ENCODE measurements at places on chromosomes 7 and 10.

DNA sequence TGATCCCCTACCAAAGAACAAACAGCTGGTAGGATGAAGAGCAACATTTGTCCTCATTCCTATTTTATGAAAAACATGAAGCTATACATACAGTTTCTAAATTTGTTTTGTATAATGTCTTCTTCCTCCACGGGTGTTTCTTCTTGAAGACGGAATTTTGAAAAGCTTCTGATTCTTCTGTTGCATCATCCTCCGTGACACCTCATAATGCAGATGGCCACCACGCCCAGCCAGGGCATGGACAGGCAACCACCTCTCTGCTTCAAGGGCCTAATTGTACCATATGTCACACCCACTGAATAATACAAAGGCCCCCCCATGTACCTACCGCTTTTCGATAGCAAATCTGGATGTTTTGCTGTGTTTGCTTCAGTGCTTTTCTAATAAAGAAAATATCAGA lies at the start of gene SUN3:
Gene SUN3, minus strand, starts transcription at position 170 of the 400 bp plus-strand sequence. Its CDS starts 169 bp downstream, at position 1.
- DNase-seq: no peak

GRCh38 chr10:31867646-31868045 lies 61.0 kb downstream of the ARHGAP12 start:
- DNase-seq: no peak

- DNase-seq: no peak
Measured at GRCh38 chr7:23121165-23121564, 15.6 kb downstream of the KLHL7 start.

DNA sequence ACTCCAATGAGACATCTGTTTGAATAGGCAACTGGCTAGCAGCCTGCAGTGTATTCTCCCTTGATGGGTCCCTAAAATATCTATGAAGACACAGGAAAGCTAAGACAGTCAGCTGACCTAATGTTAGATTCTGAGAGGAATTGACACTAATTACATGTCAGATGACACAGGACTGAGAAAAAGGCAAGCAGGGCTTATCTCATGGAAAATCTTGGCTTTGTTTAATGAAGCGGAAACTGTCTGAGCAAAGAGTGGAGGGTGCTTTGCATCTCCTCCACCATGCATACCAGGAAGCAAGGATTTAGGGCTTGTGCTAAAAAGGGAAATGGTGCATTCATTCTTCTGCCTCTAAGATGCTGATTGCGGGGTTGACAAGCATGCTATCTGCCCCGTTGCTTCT lies 135.5 kb upstream of the GLI3 start:
- DNase-seq: no peak

DNA sequence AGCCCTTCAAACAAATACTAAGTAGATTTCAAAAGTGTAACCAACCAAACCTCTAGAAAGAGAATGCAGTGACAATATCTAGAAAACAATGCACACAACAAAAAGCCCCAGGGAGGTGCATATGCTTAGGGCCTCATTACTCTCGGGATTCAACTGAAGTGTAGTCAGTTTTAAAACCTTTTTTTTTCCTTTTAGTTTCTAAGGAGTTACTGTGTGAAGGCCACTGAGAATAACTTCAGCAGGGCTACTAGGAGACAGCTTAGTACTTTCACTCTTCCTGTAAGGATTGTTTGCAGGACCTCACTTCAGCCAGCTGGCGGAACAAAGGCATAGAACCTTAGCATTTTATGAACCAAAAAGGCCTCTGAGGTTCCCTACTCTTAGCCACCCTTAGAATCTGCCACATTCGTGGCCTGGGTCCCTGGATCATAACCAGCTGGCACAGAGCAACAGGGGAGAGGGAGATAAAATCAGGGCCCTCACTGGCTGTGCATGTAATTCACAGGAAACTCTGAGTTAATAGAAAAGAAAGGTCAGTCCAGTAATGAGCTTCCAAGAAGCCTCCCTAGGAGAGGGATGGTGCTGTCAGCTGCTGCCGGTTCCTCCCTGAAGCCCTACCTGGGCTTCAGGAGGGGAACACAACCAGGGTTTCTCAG lies 3.6 kb downstream of the VOPP1 start:
- no peak for DNase-seq

DNA sequence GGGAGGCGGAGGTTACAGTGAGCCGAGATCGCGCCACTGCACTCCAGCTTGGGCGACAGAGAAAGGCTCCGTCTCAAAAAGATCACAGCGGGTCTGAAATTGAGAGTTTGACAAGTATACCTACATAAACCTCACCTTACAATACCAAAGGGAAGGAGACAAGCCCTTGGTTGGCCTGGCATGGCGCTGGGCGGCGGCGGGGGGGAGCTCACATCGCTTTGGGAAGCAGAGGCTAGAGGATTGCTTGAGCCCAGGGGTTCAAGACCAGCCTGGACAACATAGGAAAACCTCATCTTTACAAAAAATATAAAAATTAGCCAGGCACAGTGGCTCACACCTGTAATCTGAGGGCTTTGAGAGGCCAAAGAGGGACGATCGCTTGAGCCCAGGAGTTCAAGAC lies 1.1 kb upstream of the ARPC1A start:
- no peak for DNase-seq

- no peak for DNase-seq
Measured at GRCh38 chr10:116620423-116621400, at the start of gene PNLIPRP2. Gene PNLIPRP2 (plus strand): TSS chr10:116620953.

GRCh38 chr7:151688236-151688780 lies 168.6 kb upstream of the RHEB start:
- no peak for DNase-seq

GRCh38 chr7:156889089-156889488 lies 3.9 kb downstream of the LMBR1 start:
- no peak for DNase-seq

DNA sequence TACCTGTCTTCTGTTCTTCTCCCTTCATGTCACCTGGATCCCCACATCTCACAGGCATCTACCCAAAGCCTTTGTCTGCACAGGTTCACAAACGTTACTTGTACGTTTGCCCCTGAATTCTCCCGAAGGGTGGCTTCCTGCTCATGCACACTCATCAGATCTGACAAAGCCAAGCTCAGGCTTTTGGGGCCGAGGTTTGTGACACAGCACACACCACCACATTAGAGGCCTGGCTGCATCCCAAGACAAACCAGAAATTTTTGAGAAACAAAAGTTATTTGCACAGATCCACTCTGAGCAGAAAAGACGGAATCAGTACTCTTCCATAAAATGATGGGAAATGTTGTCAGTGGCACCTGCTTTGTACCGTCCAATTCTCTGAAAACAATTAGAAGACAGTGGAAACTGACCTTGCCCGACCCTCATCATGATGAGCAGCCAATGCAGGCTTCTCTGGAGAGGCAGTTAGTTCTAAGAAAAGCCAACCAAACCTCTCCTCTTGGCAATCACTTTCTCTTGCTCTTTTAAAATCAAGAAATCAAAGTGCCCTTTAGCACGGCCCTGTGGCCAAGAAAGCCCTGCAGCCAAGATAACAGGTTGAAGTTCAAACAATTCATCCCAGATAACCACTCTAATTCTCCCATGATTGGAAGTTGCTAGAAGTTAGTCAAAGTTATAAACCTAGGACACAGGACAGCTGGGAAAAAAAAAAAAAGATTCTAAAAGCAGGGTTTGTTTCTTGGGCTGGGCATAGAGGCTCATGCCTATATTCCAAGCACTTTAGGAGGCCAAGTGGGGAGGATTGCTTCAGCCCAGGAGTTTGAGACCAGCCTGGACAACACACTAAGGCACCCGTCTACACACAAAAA lies 13.6 kb upstream of the SVIL start:
- no peak for DNase-seq

DNA sequence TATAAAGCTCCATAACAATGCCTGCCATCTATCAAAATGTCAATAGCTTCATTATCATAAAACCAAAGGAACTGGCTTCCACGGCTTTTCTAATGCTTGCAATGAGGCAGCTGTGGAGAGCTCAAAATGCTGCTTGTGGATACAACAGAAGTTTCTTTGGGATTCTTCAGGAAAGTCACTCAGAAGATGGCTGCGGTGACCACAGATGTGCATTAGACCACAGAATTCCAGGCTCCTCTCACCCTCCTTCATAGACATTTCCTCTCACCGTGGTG lies 77.2 kb downstream of the CDCA7L start:
- no peak for DNase-seq

GRCh38 chr10:6598679-6599078 lies 18.6 kb upstream of the PRKCQ start:
- no peak for DNase-seq

DNA sequence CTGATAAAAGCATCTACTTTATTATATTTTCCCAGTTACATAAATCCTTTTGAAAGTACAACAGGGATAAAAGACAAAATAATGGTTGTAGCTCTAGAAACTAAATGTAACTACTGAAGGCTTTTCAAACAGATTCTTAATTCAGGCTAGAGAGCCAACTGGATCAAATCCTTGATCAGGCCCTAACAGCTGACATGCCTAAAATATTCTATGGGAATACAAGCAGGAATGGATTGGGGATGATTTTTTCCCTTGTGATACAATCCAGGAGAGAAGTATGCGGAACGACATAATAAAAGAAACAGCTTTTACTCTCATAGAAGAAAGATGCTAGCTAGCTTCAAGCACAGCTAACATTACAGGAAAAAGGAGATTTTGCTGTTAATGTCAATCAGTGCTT lies 49.0 kb downstream of the NT5C2 start:
- no peak for DNase-seq

DNA sequence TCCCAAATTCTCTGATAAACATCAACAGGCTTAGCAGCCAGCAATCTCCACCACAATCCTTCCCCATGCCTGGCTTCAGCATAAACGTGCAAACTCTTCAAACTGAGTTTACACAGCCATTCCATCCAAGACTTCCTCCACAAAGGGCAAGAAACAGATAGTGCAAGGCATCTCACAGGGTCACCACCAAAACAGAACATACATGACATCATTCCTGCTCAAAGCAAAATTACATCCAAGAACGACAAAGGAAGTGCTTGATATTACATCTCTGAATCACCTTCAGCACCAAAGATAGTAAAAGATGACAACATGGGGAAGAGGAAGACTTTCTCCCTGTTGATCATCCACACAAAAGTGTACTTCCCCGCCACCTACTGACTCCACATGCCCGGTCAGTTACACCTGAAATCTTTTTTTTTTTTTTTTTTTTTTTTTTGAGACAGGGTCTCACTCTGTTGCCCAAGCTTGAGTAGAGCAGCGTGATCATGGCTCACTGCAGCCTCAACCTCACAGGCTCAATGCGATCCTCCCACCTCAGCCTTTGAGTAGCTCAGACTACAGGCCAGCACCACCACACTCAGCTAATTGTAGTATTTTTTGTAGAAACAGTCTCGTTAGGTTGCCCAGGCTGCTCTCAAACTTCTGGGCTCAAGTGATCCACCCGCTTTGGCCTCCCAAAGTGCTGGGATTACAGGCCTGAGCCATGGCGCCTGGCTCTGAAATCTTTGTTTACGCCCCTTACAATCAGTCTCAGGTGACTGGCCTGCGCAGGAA lies 127.5 kb downstream of the PARD3 start:
- no peak for DNase-seq

DNA sequence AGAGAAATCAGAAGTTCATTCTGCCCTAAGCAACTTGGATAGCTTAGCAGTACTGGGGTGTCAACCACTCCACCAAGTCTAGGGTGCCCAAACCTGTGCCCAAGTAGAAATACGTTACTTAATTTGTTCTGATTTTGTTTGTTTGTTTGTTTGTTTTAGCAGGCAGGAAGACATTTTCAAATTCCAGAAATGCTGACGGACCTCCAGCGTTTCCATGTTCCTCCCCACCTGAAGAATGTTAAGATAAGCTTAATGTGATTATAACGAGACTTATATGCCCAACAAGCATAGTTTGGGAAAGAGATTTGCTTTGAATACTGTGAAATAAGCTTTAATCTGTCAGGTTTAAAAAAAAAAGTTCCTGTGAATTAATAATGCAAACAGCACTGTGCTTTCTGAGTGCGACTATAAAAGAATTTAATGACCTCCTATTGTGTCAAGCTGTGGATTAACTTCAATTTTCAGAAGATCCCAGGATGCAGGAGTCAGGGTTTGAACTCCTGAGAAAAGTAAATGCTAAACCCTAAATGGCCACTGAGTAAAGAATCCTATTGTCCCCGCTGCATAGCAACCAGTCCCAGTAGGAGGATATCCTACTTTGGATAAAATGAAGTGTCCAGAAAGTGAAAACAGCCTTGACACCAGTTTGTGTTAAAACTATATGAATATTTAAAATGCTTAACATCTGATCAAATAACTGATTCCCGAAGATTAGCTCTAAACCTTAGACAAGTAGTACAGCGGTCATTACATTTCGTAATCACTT lies 56.5 kb downstream of the LYZL1 start:
- no peak for DNase-seq

GRCh38 chr7:2794836-2795636 lies 49.1 kb downstream of the GNA12 start:
- DNase-seq: no peak

GRCh38 chr7:137302081-137302480 lies 41.5 kb downstream of the PTN start:
- no peak for DNase-seq

GRCh38 chr7:102891693-102892261 lies 21.0 kb upstream of the LRRC17 start:
- peak; percentile 48 for DNase-seq

DNA sequence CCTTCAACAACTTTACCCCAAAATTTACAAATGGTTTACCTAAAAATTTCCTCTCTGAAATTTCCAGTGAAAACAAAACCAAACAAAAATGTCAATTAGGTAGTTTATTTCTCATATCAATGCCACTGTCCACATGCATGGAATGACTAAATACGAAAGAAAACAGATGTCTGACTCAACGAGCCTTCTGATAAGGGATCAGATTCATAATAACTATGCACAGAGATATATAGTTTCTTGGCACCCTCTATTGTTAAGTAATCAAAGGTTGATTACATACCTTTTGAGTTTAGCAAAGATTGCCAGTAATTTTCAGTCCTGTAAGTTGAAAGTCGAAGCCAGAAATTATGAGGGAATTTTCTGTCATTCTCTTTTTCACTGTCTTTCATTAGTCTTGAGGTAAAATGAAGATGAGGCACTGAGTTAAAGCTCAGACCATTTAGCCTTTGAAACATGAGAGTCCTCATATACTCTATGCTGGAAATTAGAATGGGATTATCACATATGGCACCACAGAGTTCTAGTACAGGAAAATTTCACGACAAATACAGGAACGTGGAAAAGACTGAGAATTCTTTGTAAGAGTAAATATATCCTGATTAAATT lies 519.1 kb upstream of the ANKRD30A start:
- DNase-seq: peak; percentile 0

DNA sequence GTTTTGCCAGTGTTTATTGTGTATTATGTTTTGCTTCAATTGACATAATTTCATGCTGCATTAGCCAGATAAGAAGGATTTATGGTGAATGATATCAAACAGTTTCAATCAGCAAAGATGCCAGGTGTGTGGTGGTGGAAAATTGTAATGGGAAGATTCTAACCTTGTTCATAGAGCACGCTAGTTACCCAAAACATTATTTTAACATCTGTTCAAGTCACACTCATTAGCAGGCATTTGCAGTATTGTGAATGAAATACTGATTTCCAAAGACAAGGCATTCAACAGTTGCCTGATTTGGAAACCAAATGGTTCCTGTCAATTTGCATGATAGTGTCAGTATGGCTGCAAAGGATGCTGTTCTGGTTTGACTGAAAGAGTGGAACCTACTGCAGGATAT lies 129.7 kb downstream of the EPC1 start:
- no peak for DNase-seq

- DNase-seq: no peak
Measured at GRCh38 chr7:520503-521161, 986 bp upstream of the PDGFA start.

GRCh38 chr7:24665564-24666294 lies 91.5 kb downstream of the GSDME start:
- DNase-seq: peak; percentile 14

GRCh38 chr7:140607441-140607989 lies 33.1 kb downstream of the DENND2A start:
- no peak for DNase-seq

GRCh38 chr10:78450239-78450638 lies 416.6 kb downstream of the RPS24 start:
- no peak for DNase-seq
